ENCODE measurements at places on chromosomes 2 and 18.
A peak's percentile ranks its signal among the peaks of the same experiment; 100 is the strongest.

DNA sequence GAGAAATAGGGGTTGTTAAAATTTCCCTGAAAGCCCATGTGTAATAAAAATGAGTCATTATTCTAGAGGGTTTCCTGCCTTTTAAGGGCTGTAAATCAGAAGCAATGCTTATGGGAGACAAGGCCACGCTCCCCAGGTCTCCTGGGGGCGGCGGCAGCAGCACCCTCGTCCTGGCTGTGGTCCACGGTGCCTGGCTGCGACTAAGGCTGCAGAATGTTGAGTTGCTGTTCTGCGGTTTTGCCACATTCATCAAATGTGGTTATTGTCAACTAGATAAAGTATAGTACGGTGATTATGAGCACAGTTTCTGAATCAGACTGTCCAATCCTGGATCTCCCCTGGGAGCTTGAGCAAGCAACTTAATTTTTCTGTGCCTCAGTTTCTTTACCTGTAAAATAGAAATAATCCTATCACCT is 11.9 kb upstream of the AGFG1 start:
- H3K36me3 ChIP-seq = no peaks in the 10 kb centered on the region
- no peaks in the 10 kb centered on the region for H3K27me3 ChIP-seq
- DNase-seq = peak; percentile 74
- peak overlapping the region; percentile 32 for H3K4me3 ChIP-seq

GRCh38 chr2:20432714-20433113 is 14.2 kb upstream of the RHOB start:
- no peaks in the 10 kb centered on the region for H3K36me3 ChIP-seq
- H3K4me1 ChIP-seq = peaks cover 16% of the 10 kb centered on the region
- H3K27ac ChIP-seq = no peak overlapping the region

GRCh38 chr2:11651856-11652548 is 18.0 kb downstream of the NTSR2 start:
- H3K4me3 ChIP-seq = no peak overlapping the region
- no peaks in the 10 kb centered on the region for H3K36me3 ChIP-seq
- H3K4me1 ChIP-seq = no peaks in the 10 kb centered on the region
- no peak for DNase-seq

DNA sequence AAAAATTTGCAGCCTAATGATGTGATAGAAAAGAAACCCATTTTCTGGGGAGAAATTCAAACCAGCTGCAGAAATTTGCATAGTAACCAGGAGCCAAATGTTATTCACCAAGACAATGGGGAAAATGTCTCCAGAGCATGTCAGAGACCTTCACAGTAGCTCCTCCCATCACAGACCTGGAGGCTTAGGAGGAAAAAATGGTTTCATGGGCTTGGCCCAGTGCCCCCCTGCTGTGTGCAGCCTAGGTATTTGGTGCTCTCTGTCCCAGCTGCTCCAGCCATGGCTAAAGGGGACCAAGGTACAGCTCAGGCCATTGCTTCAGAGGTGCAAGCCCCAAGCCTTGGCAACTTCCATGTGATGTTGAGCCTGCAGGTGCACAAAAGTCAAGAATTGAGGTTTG is 352.9 kb downstream of the PLCL1 start:
- no peak overlapping the region for H3K4me3 ChIP-seq
- H3K27ac ChIP-seq = no peak overlapping the region
- H3K36me3 ChIP-seq = no peaks in the 10 kb centered on the region
- peaks cover 3% of the 10 kb centered on the region for H3K27me3 ChIP-seq

DNA sequence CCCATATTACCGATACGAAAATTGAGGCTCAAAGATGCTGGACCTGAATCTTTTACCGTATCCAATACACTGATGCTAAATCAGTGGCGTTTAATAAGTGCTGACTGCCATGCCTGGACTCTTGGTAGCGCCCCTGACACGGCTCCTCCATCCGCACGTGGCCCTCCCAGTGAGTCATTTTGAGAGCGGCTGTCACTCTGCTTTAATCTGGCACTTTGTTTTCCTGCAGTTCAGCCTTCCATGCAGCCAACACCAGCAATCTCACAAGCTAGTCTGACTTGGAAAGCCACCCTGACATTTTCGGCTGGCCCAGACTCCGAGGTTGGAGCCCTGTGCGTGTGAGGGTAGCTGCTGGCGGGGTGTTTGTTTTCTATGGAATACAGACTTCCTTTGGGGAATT is 155.1 kb upstream of the LMAN1 start:
- no peak overlapping the region for H3K27ac ChIP-seq
- no peak for DNase-seq
- H3K27me3 ChIP-seq = no peaks in the 10 kb centered on the region
- no peaks in the 10 kb centered on the region for H3K4me1 ChIP-seq

Data from T-helper 2 cell treated with Interferon-gamma antibody and Interleukin-4, amounts not matched to agents 5 μg/mL and 100 μg/mL, for 36 hours (primary cell).